ENCODE measurements at places on chromosomes 7 and 10.

DNA sequence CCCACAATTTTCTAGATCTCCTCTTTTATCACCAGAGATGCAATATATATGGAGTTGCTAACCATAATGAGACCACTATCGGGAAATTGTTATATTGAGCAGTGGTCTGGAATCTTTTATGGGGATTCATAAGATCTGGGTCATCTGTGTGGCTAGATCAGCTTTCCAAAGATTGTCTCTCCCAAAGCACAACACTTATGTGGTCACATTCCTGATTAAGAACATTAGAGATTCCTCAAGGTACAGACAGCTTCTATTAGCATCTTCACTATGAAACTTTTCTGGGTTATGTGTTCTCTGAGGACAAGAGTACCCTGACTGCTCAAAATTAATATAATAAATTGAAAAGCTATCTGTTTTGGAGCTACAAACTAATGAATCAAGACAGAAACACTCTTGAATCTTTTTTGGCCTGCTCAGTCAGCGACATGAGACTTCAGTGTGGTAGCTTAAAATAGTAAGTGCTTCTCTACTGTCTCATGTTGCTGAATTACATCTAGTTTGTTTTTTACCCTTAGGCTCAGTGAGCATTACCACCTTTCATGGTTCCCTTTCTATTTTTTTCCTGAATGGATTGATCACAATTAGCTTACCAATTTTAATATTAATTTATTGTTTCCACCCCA is 42.6 kb upstream of the STRIP2 start:
- DNase-seq: no peak

DNA sequence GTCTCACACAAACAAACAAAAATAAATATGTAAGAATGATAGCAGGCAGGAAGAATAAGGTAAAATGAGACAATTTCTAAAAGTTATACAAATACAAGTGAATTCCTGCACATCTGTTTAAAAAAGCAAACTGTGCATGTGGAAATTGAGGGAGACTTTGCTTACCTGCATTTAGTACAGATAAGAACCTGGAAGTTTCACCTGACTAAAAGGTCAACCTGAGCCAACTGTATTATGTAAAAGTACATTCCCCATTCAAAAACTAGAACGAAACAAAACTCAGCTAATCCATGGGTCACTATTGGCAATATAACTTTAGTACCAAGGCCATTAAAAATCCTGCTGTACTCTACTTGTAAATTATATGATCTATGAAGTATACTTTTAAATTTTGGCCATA is 127.1 kb downstream of the DOCK4 start:
- DNase-seq: no peak

DNA sequence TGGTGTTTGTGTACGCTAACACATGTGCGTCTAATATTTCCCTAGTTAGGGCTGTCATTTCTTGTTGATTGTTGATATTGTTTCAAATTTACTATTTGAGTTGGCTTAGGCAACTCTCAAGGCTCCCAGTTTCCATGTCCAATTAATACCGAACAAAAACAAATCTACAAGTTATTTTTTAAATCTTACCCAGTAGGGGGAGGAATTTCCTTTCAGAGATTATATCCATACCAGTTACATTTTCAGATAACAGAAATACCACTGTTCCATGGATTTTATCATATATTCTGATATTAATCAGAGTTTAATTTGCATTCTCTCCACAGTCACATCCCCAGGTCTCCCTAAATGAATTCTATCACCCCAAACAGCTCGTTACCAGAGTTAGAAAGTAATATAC is 7.2 kb upstream of the AKR1B10 start:
- DNase-seq: no peak

DNA sequence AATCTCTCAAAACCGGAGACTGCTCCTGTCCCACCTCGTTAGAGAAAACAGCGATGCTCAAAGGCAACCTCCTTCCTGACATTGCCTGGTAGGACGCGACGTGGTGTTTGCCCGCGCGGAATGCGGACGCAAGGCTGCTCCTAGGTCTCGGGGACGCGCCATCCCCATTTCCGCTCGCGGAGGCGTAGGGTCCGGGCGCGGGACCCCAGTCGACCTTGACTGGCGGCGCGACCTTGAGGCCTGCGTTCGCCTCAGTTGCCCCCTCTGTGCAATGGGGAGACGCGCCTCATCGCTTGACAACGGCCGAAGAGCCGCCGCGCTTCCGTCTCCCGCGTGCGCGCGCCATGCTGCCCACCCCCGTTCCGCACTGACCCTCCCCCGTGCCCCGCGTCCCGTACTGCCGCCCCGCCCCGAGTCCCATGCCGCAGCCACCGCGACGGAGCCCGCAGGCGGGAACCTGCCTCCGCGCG is 412 bp upstream of the PPIA start:
- DNase-seq: no peak

DNA sequence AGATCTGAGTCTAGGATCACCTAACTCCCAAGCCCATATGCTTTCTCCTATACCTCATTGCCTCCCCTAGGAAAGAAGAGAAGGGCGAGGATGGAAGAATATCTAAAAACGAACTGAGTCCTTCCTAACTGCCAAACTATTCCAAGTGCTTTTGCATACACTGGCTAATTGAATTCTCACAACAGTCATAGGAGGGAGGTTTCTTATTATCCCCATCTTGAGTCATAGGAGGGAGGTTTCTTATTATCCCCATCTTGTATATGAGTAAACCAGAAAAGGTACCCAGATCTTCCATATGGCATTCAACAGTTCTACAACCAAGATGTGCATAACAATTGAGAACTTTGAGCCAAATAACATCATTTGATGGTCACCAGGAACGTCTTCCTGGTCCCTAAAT is 13.1 kb upstream of the FAM204A start:
- no peak for DNase-seq

DNA sequence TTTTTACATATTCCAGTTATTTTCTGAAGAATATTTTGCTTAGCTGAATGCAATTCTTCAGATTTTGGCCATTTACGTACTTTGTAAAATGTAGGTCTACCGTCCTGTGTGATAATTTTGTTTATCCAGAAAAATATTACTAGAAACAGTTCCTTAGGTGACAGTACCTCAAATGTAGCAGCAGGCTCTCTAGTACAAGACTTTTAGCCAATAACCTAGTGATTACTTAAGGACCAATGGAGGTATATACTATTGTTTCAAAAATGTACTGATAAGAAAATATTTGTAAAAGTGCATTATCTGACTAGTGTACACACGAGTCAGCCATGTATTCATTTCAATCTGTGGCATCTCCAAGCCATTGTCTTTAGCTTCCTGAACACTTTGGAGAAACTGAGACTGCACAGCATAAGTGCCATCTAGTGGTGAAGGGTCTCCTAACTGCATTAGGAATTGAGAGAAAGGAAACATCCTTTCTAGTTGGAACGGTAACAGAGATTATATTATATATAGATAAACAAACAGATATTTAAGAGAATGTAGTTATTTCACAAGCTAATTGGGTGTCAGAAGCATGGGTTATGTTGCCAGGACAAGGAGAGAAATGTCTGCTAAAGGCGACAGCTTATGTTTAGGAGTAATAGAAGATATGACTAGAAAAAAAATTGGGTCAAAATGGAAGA is 23.7 kb downstream of the RTKN2 start:
- DNase-seq: peak; percentile 16

DNA sequence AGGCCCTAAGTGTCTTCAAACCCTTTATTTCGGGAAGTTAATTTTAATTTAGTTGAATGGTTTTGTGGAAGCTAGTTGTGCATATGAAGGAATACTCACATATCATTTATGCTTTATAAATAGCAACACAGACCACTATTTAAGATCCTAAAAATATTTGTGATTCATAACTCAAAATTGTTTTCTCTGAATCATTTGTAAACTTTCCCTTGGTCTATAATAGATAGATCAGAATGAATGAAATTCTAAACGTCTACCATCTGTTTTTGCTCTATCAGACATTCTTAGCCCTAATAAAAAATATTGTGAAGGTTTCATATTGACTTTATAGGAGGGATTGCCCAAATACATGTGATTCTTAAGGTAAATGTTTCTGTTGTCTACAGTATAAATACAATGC is 43.5 kb downstream of the LOXL4 start:
- DNase-seq: no peak

Measured in stimulated activated CD8-positive, alpha-beta memory T cell treated with anti-CD3 and anti-CD28 coated beads, Interleukin-2, amount 100 ng/mL, for 1 hour (primary cell).